ENCODE measurements at places on chromosomes 6 and 20.

- DNase-seq, result no peak
Observed at GRCh38 chr6:134322216-134322615, 4.3 kb upstream of the SGK1 start.

DNA sequence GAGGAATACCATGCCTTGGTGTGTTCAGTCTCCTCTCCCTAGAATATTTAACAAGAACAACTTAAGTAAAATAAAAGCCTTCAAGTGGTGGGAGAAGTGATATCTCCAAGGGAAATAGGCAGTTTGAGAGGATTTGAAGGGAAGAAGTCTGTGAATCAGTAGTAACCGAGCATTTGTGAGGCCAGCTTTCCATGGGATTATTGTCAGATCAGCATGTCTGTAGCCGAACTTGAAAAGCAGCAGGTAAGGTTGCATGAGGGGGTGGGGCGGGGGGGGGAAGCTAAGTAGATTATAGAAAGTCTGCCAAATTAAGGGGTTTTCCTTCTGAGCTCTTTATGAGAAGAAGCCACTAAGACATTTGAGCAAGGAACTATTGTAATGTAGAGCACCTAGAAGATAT is 92.6 kb downstream of the GRIK2 start:
- no peak for DNase-seq

DNA sequence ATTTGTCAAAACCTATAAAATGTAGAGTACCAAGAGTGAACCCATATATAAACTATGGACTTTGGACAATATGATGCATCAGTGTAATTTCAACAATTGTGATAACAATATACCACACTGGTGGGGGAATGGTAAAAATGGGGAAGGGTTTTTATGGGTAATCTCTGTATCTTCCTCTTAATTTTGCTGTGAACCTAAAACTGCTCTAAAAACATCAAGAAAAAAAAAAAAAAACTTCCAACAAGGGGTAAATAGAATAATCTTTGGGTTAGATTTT is 592.0 kb upstream of the ADGRB3 start:
- no peak for DNase-seq

DNA sequence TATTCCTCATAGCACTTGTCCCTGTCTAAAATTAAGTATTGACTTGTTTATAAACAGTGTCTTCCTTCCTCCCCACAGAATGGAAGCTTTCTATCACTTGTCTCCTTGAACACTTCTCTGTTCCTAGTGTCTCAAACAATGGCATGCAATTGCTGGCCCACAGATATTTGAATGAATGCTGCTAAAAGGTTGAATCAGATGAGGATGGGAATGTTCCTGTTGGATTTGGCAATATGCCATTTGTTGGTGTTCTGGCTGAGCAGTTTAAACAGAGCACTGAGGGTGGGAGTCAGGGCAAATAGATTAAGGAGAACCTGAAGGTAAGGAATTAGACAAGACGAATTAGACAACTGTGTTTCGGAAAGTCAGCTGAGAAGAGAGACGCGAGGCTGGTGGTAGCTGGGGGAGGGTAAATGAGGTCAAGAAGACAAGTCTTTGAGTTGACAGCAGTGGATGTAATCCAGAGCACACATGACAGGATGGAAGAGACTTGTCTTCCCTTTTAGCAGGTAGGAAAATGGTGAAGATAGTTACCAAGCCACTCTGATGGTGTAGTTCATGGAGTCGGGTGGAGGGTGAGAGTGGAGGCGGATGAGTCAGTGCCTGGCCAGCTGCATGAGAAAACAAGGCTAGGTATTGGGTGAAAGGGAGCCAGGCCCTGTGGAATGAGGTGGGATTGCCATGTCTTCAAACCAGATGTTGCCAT is 58.3 kb upstream of the GNRH2 start:
- DNase-seq, result no peak

DNA sequence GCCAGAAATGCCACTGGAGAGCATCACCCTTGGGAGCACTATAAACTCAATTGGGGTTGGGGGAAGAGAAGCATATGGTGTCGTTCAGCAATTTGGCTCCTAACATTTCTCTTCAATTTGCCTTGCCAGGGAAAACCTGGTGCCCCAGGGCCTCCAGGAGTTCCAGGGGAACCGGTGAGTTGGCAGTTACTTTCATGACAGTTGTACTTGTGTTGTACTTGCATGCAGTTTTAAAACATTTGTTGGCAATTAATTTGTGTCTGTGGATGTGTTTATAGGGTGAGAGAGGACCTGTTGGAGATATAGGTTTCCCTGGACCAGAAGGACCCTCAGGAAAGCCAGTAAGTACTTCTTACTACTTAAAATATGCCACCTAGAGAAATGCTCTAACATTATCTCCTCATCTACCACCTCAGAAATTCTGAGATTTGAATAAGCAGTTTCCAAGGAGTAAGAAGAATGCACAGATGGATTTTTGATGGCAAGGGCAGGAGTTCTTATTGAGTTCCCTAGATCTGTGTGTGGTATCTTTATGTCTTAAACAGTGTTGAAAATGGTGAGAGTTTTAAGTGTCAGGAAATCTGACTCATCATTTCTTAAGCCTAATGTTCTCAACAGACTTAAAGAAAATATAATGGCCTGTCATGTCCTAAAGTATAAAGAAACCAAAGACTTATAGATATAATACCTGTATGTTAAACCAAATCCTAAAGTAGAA is 122.5 kb downstream of the COL9A1 start:
- DNase-seq, result no peak

- peak; percentile 96 for DNase-seq
Observed at GRCh38 chr20:22490287-22491193, 93.8 kb downstream of the FOXA2 start.

GRCh38 chr6:63268574-63268973 is 51.2 kb downstream of the LGSN start:
- DNase-seq, result no peak

- no peak for DNase-seq
Observed at GRCh38 chr20:50172347-50173013, 18.1 kb upstream of the CEBPB start.

DNA sequence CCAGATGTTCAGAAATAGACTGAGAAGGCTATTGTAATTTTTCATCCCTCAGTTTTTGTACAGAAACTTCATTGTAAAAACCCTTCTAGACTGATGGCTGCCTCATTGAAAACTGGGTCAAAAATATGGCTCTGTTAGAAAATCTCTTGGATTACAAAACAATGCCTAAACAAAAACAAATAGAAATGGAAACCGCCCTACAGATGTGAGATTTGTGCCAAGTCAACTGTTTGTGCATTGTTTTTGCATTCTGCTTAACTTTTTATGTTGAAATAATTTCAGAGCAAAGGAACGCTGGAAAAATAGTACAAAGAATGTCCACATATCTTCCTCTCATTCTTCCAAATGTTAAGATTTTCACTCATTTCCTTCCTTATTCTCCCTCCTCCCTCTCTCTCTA is 425.1 kb downstream of the FOXA2 start:
- no peak for DNase-seq

GRCh38 chr6:105695461-105695860 is 292.6 kb upstream of the PREP start:
- DNase-seq, result no peak

DNA sequence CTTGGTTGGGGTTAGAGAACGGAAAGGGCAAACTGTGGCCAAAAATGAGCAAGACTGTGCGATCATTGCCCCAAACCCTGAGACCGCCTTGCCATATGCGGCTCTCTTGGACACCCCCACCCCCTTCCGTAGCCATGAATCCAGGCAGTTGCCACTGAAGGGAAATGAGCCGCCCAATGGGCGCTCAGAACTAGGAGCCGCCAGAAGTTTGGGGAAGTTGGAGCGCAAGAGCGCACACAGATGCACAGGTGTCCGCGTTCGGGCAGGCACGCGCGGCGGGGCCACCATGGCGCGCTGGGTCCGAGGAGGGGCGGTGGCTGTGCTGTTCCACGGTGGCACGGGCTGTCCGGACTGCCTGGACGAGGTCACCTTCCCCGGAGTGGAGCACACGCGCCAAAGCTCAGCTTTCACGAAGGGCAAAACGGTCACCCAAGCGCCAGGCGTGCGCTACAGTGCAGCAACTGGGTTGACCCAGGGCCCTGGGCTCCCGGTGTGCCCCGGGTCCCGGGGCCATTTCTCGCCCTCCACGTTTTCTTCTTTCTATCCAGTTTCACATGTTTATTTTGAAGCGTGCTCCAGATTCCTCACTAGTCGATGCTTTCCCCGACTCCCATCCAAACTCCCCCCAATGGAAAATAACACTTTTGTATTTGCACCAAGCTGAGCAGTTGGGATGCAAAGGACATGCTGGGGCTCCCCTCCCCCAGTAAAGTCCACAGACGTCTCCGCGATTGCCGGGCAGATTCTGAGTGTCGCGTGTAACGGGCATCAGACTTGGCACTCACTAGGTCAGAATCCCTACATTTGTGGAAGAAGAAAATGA is 906 bp upstream of the PDE10A start:
- no peak for DNase-seq

DNA sequence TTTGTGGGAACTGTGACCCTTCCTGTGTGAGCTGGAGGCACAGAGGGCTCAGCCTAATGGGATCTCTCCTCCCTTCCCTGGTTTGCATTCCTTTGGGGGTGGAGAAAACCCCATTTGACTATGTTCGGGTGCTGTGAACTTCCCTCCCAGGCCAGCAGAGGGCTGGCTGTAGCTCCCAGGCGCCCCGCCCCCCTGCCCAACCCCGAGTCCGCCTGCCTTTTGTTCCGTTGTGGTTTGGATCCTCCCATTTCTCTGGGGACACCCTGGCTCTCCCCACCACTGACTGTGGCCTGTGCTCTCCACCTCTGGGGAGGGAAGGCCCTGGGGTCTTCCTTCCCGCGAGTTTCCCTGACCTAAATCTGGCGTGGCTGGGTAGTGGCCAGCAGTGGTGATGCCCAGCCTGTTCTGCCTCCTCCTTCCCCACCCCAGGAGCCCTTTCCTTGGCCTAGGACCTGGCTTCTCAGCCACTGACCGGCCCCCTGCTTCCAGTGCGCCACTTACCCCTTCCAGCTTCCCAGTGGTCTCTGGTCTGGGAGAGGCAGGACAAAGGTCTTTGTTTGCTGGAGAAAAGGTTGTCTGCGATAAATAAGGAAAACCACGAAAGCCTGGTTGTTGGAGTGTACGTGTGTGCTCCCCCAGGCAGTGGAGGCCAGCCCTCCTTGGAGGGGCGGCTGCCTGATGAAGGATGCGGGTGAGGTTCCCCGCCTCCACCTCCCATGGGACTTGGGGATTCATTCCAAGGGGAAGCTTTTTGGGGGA is 4.9 kb downstream of the VEGFA start:
- DNase-seq, result no peak

DNA sequence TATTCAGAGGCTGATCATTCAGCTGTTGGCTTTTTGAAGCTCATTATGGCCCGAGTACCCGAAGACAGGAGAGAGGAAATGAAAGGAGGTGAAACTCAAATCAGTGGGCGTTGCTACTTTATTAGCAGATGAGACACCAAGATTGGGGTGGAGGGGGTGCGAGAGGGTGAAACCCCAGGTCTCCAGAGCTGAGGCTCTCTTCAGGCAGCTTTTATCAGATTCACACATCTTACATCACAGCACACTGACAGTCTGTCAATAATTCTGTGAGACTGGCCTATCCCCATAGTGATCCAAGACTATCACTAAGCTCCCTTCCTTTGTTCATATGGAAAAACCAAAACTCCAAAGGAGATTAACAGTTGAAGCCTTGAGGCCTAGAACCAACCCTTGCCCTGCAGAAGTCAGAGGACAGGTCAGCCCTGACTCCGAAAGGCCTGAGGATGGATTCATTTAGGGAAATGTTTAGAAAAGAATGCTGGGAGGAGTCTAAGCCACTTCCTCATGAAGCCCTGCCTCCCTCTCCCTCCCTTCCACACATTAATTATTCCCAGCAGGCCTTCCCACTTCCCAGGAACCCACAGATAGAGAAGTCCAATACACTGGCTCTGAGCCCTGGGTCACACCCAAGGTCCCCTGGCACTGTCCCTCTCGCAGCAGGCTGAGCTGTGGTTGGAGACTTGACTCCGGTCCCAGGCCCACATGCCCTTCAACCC is 23.2 kb downstream of the TRERF1 start:
- DNase-seq, result no peak

- DNase-seq, result no peak
Observed at GRCh38 chr6:127972815-127973214, 72.0 kb upstream of the THEMIS start.

DNA sequence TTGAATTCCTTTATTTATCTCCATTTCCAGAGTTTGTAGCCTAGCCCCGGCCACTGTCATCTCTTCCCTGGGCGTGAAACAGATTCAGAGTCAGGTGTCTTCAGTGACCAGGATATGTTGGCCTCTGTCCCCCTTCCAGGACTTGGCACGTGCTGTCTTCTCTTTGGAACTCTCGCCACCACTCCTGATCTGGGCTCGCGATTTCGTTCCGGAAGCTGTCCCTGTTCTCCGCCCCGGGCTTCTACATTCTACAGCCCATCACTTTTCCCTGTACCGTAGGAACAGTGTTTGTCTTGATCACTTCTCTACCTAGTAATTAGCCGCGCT is 739 bp downstream of the GSS start:
- no peak for DNase-seq
